ENCODE measurements at places on chromosomes 11 and 22.

DNA sequence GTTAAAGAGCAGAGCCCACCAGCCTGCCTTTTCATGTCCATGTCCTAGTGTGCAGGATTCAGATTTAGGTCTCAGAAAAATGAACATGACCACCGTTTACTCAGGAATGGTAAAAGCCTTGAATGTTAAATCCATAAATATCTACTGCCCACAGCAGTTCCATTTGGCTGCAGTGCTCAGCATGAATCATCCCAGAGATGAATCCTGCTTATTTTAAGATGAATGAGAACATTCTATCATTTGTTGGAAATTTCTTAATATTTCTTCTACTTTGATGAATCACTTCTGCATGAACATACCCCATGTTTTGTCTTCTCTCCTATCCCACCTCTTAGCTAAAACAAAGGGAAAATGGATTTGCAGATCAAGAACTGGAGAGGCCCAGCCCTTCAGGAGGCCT is 47.5 kb upstream of the AQP11 start:
- no peak for DNase-seq

DNA sequence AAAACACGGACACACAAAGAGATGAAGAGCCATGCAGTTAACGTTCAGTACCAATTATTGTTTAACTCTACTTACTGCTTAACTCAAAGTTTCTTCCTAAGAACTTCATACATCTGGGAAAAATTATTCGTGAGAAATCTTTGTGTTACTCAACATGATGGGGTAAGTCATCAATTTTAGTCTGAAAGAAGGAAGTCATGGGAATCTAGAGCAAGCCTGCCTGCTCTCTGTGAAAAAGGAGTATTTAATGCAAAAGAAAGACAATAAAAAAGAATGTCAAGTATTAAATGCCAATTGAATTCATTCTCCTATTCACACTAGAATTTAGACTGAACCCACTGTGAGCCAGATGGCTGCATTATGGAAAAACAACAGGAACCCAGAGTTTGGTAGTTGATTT is 16.0 kb downstream of the TMEM123 start:
- no peak for DNase-seq

- no peak for DNase-seq
These were observed 13.0 kb downstream of the JHY start for GRCh38 chr11:122895563-122895962.

- DNase-seq: no peak
These were observed 5.8 kb upstream of the PPP6R3 start for GRCh38 chr11:68454767-68455166.

DNA sequence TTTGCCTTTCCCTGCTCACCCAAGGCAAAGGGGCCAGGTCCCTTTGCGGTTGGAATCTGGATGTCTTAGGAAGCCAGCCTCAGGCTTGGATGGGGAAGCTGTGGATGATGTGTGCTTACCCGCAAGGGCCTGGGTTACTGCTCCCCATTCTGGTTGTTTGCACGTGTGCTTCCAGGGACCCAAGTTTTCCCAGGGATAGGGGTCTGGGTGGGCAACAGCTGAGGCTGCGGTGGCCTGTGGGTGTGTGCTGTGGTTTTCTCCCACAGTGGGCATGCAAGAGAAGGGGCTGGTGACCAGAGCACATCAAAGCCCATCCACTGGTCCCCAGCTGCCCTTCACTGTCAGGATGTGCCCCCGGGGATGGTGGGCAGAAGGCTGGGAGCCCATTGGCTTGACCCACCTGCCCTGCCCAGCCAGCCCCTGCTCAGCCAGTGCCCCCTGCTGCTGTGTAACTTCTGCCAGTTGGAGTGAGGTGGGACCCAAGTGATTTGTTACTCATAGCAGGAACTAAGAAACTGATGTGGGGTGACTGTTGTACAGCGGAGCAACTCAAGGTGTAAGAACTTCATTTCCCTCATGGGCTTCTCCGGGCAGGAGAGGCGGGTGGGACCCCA is 3.3 kb downstream of the CAPN5 start:
- no peak for DNase-seq

GRCh38 chr22:31211482-31211861 is 626 bp upstream of the LIMK2 start:
- DNase-seq: no peak

Data from HuH-7 (cell line).